ENCODE measurements at places on chromosomes 4 and X. TPM values are rescaled to one million over a fixed set of nuclear protein-coding genes. Genes with fewer than 3 reads are reported as not detected.

DNA sequence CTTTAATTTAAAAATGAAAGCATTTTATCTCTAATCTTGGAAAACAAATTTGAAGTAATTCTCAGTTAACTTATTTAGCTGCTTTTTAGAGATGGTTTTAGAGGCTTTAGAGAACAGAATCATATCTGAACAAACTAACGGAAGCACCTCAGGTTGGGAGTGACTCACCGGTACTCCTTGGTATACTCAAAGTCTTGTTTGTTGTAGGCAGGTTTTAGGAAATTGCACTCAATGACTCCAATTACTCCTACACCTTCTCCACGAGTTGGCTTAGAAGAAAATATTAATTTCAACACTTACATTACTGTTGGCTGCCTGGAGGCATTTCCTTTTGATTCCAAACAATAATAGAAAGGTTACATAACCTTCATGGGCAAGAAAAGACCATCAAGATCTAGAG, 23.6 kb downstream of the MORC4 start:
- DNase-seq: no peak

DNA sequence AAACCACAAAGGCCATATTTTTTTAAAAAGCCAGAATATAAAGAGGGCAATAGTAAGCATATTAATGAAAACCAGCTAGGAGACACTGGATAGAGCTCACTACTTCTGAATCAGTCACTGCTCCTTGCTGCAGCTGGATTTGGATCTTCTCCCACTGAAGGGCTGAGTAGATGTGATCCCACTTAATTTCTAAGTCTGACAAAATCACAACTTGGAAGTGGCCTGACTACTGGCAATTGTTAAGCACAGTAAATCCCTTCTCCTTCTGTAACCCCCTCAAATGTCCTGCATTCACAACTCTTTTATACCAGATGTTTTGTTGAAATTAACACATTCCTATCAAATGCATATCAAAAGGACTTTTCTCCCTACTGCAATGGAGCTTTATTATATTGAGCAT, 72.9 kb downstream of the AMMECR1 start:
- no peak for DNase-seq

- DNase-seq: no peak
These were observed 3.0 kb upstream of the SPATA4 start for GRCh38 chr4:176198316-176198903.

The MGARP gene
- total RNA-seq: 0.21 TPM

The VSIG4 gene
- not detected for total RNA-seq
